Neural crest cell (in vitro differentiated cells): ENCODE measurements at places on chromosomes 16 and 17. TPM values are rescaled to one million over a fixed set of nuclear protein-coding genes. Genes with fewer than 3 reads are reported as not detected.

DNA sequence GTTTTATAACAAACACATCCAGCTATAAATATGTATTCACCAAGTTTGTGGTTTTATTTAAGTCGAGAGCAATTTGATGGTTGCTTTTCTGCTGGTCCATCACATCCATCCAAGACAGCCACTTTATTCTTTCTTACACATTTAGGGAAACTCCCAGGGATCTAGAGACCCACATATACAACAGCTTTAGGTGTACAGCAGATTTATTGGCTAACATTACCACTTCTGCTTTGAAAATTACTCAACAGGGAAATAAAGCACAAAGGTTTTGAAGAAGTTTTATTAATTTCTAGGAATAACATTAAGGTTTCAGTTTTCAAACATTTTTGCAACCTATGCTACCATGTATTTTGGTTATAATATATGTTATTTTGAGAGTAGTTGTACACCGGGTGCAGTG lies 6.9 kb downstream of the ERCC4 start:
- DNase-seq, result no peak

GRCh38 chr17:60747069-60747808 lies 69.6 kb downstream of the BCAS3 start:
- peak; percentile 12 for DNase-seq

WNT9B gene
- total RNA-seq, result 0.66 TPM in 1 of 2 replicates, not detected in the other

DNA sequence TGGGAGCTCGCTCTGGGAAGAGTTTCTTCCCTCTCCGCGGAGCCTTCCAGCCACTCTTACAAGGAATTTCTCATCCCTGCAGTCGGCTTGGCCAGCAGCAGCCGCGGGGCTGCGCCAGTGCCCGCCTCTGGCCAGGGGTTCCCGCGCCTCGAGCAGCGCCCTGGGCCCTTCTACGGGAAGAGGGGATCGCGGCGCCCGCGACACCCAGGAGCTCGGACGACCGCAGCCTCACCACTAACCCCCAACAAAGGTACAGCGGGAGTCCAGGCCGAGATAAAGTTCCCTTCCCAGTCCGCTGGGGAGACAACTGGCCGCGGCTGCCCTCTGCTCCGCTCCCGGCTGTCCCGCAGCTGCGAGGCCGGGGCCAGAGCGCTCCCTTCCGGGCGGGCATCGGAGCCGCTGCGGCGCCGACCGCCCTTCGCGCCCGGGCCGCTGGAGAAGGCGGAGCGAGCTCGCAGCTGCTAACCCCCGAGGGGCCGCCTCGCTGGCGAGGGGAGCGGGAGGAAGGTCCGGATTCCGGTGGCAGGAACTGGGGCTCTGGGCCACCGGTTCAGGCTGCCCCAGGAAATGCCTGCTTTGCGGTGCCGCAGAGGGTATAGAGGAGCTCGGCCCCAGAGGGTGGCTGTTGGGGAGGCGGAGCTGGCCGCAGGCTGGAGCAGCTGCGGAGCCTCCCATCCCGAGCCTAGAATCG lies 3.6 kb upstream of the HS3ST3B1 start:
- DNase-seq, result no peak

TCF25 gene
- 198 and 209 TPM in 2 replicates for total RNA-seq

DNA sequence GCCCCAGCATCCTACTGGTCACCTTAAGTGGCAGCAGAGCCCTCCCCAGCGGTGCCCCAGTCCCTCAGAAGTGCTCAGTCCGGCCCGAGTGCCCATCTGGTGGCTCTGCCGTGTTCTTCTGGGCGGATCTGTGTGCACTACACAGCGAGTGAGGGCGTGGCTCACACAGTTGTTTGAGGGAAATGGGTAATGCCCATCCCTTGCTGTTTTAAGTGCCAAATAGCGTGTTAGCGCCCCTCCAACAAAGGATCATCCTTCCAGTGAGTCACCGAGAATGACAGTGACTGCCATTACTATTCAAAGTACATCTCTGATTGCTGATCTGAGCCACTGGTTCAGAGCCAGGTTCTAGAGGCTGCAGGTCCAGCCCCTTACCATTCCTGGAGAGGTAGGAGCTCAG lies 152.0 kb downstream of the LGALS9B start:
- DNase-seq, result no peak
